Dermis microvascular lymphatic vessel endothelial cell (primary cell): ENCODE measurements at places on chromosomes 4 and X. TPM values are rescaled to one million over a fixed set of nuclear protein-coding genes. Genes with fewer than 3 reads are reported as not detected.

CSN2 gene
- not detected in 2 replicates for total RNA-seq

ATOH1 gene
- total RNA-seq, result not detected in 2 replicates

DNA sequence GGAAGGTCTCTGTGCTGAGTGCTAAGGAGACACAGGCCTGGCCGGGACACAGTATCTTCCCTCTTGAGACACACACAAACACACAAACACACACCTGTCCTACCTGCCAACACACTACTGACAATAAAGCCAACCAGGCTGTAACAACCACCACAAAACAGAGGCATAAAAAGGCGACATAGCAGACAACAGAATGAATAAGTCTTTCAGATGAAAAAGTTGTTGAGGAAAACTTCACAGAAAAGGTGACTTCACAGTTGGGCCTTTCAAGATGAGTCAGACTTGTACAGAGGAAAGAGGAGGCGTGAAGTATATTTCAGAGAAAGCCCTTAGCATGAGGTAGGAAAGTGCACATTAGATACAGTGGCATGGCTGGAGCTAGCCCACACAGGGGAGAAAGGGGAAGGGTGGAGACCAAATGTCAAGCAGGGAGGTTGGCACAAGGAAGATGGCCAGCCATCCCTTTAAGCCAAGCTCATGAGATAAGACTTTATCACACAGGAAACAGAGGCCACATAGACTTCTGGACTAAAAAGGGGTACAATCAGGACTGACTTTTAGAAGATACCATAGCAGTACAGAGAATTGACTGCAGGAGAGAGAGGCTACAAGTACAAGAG lies 54.0 kb downstream of the SLC9A7 start:
- DNase-seq, result no peak

- no peak for DNase-seq
These were observed 77.4 kb downstream of the WDR19 start for GRCh38 chr4:39259571-39260330.

- no peak for DNase-seq
These were observed 2.3 kb downstream of the P2RY4 start for GRCh38 chrX:70257423-70258288.

GRCh38 chrX:107725761-107726555 lies 49.6 kb downstream of the TSC22D3 start:
- peak; percentile 38 for DNase-seq

DNA sequence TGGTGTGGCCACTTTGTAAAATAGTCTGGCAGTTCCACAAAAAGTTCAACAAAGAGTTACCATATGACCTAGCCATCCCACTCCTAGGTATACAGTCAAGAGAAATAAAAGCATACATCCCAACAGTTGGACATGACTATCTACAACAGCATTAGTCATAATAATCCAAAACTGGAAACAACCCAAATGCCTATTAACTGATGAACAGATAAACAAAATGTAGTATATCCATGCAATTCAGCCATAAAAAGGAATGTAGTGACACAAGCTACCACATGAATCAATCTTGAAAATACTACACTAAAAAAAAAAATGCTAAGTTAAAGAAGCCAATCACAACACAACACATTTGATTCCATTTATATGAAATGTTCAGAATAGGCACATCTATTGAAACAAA lies 16.1 kb downstream of the MED14 start:
- peak; percentile 24 for DNase-seq

GRCh38 chr4:37073226-37073840 lies 171.2 kb upstream of the NWD2 start:
- no peak for DNase-seq
